ENCODE measurements at places on chromosomes 12 and 14. TPM values are rescaled to one million over a fixed set of nuclear protein-coding genes. Genes with fewer than 3 reads are reported as not detected.

- H3K36me3 ChIP-seq: no peaks in the 10 kb centered on the region
- H3K27ac ChIP-seq: no peak overlapping the region
- peaks cover 5% of the 10 kb centered on the region for H3K27me3 ChIP-seq
- H3K4me1 ChIP-seq: peaks cover 5% of the 10 kb centered on the region
These were observed 124.6 kb downstream of the BCL11B start for GRCh38 chr14:99147366-99147740.

Gene SLC7A7
- 15.0 TPM for total RNA-seq

DNA sequence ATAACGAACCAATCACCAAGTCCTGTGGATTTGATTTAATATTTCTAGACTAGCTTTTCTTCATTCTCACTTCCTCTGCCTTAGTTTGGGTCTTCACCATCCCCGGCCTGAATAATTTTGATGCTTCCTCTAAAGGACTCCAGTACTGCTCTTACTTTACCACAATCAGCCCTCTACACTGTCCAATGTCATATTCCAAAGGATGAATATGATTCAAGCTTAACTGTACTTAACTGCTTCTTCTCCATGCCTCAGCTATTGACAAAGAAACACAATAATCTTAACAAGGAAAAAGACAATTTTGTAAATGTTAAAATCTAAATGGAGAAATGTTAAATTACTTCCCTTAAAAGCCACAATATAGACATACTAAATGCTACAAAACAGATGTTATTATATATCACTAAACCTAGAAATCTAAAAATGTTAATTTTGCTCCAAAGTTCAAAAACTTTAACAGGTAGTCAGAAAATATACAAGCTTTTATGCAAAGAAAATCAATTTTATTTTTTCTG lies 70.2 kb downstream of the STXBP6 start:
- no peaks in the 10 kb centered on the region for H3K4me1 ChIP-seq
- no peaks in the 10 kb centered on the region for H3K27me3 ChIP-seq
- DNase-seq: no peak
- no peak overlapping the region for H3K4me3 ChIP-seq
- no peak overlapping the region for H3K27ac ChIP-seq

DNA sequence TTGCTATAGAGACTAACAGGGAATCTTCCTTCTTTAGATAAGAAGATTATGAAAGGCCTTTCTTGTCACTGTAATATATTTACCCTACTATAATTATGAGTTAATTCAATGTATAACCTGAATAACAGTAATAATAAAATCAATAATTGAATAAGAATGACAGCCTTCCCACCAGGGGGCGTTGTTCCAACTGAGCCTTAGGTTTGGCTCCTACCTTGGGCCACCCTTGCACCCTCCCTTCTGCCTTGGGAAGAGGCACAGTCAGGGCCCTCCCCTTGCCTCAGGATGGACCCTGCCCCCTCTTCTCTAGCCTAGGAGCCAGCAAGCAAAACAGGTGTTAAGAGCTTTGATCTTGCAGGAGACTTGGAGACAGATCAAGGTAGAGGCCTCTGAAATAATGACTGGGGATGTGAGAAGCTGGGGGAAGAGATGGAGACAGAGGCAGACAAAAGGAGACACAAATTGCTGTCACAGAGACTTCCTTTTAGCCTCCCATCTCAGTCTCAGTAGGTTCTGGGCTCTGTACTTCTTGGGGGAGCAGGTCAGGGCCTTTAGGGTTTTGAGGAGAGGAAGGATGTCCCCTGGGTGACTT lies 40.1 kb upstream of the CISTR start:
- no peaks in the 10 kb centered on the region for H3K36me3 ChIP-seq
- H3K27me3 ChIP-seq: no peaks in the 10 kb centered on the region
- H3K4me1 ChIP-seq: peaks cover 2% of the 10 kb centered on the region
- DNase-seq: peak; percentile 28
- no peak overlapping the region for H3K4me3 ChIP-seq

- no peak overlapping the region for H3K27ac ChIP-seq
- H3K27me3 ChIP-seq: peaks cover 1% of the 10 kb centered on the region
- no peak for DNase-seq
- peaks cover 12% of the 10 kb centered on the region for H3K36me3 ChIP-seq
These were observed 23.8 kb downstream of the CYP46A1 start for GRCh38 chr14:99707921-99708320.

- DNase-seq: no peak
- peaks cover 25% of the 10 kb centered on the region for H3K36me3 ChIP-seq
- H3K4me3 ChIP-seq: no peak overlapping the region
- no peak overlapping the region for H3K27ac ChIP-seq
- no peaks in the 10 kb centered on the region for H3K27me3 ChIP-seq
- peaks cover 7% of the 10 kb centered on the region for H3K4me1 ChIP-seq
These were observed 13.6 kb downstream of the SNRNP35 start for GRCh38 chr12:123471374-123472068.

DNA sequence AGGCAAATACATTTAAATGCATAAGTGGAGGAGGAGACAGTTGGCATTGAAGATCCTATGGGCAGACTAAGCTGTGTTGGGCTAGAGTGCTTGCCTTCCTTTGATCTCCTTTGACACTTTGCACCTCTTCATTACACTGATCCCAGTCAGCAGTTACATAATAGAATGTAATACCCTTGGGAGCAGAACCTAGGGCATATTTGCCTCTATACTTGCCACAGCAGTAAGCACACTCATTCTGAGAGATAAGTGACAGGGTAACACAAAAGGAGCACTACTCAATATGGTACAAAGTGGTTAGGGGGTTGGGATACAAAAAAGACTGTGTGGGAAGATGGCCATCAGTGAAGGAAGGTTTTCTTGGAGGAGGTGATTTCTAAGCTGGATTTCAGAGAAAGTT lies 9.0 kb downstream of the MARS1 start:
- no peak for DNase-seq
- peaks cover 50% of the 10 kb centered on the region for H3K36me3 ChIP-seq
- H3K4me1 ChIP-seq: peaks cover 7% of the 10 kb centered on the region
- peaks cover 3% of the 10 kb centered on the region for H3K27me3 ChIP-seq
- H3K4me3 ChIP-seq: peak overlapping the region; percentile 78

Gene SPTB
- 0.08 TPM for total RNA-seq

Measured in endothelial cell (in vitro differentiated cells).